Kidney epithelial cell (primary cell): ENCODE measurements at places on chromosomes 3 and 15. TPM values are rescaled to one million over a fixed set of nuclear protein-coding genes. Genes with fewer than 3 reads are reported as not detected.

- no peak for DNase-seq
Measured at GRCh38 chr3:120350401-120350941, 1.3 kb upstream of the LRRC58 start.

- no peak for DNase-seq
Measured at GRCh38 chr3:135907422-135908165, 57.9 kb upstream of the PPP2R3A start.

- peak; percentile 48 for DNase-seq
Measured at GRCh38 chr3:156675830-156676767, 1.7 kb downstream of the TIPARP start.

DNA sequence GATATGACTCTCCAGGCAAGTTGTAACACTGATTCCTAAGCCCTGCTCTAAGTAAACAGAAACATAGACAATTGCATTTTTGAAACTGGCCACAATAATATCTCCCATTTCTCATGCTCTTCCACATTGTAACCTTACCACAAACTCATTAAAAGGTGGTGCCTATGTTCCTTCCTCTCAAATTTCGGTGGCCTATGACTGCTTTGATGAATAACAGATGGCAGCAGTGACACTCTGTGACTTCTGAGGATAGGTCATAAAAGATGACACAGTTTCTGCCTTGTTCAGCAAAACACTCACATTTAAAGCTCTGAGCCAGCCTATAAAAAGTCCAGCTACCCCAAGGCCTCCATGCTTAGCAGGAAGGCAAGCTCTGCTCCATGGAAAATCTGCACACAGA lies 195.2 kb downstream of the EFHB start:
- no peak for DNase-seq

DNA sequence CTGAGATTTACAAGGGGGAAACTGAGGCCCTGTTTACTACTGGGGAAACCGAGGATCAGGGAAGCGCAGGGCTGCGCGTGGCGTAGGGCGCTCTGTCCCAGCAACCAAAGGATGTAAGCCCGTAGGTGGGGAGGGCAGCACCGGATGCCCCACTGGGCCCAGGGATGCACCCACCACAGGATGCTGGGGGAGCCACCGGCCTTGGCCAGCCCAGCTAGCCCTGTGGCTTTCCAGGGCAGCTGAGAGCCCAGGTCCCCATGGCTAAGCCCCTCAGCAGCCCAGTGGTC lies 33.4 kb downstream of the RPN1 start:
- DNase-seq: no peak

GRCh38 chr3:66938338-66938963 lies 59.7 kb upstream of the KBTBD8 start:
- DNase-seq: peak; percentile 14

DNA sequence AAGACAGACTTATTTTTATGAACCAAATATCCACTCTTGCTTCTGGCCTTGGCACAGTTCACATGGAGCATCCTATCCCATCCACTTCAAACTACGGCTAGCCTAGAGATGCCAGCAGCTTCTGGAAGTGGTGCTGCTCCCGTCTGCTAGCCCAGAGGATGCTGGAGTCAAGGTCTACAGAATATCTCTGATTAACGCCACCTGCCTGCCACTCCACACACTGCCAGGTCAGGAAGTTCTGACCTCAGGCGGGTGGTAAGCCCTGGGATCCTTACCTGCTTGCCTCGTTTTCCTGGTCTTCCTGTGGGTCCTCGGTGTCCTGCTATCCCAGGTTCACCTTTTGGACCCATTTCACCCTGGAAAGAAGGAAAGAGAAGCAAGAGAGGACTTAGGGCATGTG lies 42.9 kb downstream of the EAF1 start:
- DNase-seq: no peak

- DNase-seq: no peak
Measured at GRCh38 chr3:158313338-158313927, 203.5 kb downstream of the RSRC1 start.

GRCh38 chr3:100210772-100211135 lies 50.0 kb upstream of the TBC1D23 start:
- peak; percentile 25 for DNase-seq

GRCh38 chr15:88736204-88736603 lies 67.0 kb upstream of the ACAN start:
- DNase-seq: no peak

DNA sequence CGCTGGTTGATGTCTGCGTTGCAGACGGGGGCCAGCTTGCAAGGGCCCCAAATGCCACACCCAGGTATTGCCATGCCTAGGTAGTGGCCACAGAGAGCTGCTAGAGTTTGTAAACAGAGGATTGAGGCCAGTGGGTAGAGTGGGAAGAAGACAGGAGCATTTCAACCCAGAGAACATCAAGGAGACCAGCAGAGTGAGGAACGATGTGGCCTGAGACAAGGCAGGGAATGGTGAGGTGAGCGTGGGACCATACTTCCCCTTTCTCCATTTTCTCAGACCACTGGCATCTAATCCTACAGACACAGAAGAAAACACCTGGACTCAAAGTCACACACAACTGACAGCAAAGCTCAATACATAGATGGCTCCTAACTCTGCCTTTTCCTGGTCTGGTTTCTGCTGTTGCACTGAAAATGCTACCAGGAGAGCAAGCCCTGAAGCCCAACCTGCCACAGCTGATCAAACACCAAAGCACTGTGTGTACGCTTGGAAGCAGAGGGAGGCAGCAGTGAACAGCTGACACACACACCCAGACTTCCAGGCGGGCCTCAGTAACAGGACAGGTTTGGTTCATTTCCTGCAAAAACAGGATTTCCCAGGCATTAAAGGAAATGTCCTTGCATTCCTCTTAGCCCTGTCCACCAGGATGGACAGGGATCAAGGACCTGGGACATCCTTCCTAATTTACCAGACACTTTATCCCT lies 1.6 kb downstream of the FAM174B start:
- DNase-seq: no peak

- no peak for DNase-seq
Measured at GRCh38 chr3:127815001-127815400, 7.3 kb downstream of the MGLL start.

DNA sequence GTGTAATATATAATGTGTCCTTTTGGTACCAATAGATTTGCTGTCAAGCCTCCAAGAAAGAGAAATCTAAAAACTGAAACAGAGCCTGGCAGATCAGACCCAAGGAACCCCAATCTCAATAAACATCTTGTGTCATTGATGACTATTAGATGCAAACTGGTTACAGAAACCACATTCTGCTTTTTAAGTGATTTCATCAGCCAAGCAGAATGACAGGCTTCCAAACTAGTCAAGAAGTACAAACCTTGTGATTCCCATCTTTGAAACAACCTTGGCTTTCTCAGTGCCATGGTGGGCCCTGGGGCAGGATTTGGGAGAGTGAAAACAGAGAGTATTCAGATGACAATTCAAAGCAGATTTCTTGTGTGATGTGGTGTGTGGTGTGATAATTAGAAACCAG lies 45.6 kb upstream of the STRIT1 start:
- DNase-seq: no peak

GRCh38 chr3:177906578-177907229 lies 629.5 kb upstream of the KCNMB2 start:
- DNase-seq: no peak

- no peak for DNase-seq
Measured at GRCh38 chr3:160027541-160028195, 39.0 kb downstream of the IL12A start.

Gene IL20RB
- total RNA-seq: 0.58 and 0.89 TPM in 2 replicates

Gene SCAANT1
- total RNA-seq: not detected in 2 replicates

Gene SERPINI2
- total RNA-seq: not detected in 2 replicates

Gene IFT122
- 9.1 and 27.2 TPM in 2 replicates for total RNA-seq

Gene ATP10A
- 7.6 and 8.0 TPM in 2 replicates for total RNA-seq

Gene STARD9
- total RNA-seq: 4.7 and 5.7 TPM in 2 replicates
